ENCODE measurements at places on chromosomes 16 and 17.

DNA sequence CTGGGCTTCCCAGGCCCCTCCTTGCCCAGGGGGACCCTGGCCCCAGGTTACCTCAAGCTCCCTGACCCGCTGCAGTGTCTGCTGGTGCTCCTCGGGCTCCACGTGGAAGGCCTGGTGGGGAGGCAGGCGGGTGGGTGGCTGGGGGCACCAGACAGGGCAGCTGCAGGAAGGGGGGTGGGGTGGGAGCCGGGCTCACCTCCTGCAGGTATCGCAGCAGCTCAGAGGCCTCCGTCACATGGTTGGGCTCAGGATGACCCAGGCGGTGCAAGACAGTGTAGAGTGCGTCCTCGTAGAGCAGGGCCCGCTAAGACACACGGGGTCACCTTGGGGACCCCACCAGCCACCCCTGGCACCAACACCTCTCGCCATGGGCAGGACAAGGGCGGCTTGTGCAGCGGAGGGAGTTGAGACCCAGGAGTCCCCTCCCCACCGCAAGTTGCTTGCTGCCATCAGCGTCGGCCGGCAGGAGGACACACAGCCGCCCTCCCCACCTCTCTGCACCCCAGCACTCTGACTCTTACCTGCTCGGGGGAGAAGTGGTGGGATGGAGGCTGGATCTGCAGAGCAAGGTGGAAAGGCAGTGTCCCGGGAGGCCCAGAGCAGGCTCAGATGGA lies 1.1 kb downstream of the UNC13D start:
- no peak for DNase-seq

- DNase-seq = no peak
Observed at GRCh38 chr17:53088481-53088880, 734.2 kb upstream of the KIF2B start.

- DNase-seq = peak; percentile 52
Observed at GRCh38 chr16:30615358-30616091, 5.3 kb upstream of the ZNF689 start.

GRCh38 chr17:55420067-55420775 lies 1.4 kb downstream of the MMD start:
- peak; percentile 53 for DNase-seq

- DNase-seq = no peak
Observed at GRCh38 chr16:19844945-19845641, 39.6 kb downstream of the GPRC5B start.
